ENCODE measurements at places on chromosomes 7 and 10.

DNA sequence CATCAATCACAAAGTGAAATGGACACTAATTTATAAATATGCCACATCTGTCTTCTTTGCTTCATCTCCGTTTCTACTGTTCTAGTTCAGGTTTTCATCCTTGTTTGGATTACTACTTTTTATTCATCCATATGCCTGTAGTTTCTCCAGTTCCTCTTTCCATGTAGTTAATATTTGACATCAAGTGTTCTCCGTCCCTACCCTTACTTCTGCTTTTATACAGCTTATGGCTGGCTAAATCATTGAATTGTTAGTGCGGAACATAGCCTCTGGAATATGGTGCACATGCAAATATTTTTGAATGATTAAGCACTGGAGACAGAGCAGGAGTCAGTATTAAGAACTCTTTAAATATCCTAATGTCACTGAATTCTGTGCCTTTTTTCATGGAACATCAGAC is 230.0 kb upstream of the PPP1R3A start:
- DNase-seq, result no peak

DNA sequence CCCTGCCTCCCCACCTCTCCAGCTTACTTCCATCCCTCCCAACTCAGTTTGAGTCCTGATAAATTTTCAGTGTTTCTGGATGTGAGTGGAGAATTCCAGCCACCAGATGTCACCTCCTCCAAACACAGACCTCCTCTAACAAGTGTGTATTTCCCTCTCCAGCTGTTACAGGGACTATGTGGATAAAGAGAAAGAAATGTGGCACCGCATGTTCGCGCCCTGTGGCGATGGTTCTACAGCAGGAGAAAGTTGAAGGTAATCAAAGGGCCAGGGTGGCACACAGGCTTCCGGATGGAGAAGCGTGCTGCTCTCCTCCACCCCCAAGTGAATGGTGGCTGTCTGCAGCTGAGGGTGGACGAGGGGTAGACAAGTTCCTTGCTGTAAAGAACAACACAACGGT is 14.7 kb downstream of the FKBP6 start:
- no peak for DNase-seq

DNA sequence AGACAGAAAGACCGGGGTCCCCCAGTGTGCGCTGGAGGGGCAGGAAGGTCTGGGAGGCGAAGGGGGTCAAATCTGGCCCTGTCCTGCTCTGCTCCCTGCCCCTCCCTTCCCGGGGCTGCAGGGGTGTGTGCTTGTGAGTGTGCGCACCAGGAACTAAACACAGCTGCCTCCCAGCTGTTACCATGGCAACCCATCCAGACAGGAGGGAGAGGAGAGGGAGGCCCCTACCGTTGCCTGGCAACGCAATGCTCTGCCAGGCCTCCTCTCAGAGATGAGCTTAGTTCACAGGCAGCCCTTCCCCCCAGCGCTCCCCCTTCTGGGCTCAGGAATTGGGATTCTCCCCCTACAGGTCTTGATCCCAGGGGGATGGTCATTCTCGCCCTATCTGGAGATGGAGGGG is 6.1 kb downstream of the NYAP1 start:
- DNase-seq, result peak; percentile 97

DNA sequence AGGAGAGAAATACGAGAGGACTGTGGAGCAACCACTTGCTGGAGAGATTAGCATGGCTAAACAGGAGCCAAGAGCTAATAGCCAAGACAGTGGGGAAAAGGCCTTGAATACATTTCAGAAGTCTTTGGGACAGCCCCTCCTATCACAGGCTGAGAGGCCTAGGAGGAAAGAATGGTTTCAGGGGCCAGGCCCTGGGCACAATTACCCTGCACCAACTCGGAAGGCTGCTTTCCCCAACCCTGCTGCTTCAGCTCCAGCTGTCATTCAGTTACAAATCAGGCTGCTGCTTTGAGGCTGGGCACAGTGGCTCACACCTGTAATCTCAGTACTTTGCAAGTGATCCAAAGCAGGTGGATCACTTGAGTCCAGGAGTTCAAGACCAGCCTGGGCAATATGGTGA is 32.0 kb upstream of the SLC35G1 start:
- DNase-seq, result no peak

DNA sequence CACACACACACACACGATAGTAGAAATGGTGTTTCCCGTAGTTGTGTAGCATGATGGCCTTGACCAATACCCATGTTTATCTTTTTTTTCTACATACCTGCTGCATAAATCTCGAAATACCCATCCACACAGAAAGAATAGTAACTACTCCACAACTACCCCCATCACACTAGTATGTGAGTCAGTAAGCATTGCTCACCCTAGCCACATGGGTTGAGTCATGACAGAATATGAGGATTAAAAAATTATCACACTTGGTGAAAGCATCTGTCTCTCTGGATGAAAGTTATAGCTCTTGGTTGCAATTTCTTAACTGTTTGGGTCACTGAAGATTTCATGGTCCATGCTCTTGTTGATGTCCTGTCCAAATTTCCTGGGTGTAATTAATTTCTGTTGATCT is 103.4 kb upstream of the MDFIC start:
- no peak for DNase-seq

DNA sequence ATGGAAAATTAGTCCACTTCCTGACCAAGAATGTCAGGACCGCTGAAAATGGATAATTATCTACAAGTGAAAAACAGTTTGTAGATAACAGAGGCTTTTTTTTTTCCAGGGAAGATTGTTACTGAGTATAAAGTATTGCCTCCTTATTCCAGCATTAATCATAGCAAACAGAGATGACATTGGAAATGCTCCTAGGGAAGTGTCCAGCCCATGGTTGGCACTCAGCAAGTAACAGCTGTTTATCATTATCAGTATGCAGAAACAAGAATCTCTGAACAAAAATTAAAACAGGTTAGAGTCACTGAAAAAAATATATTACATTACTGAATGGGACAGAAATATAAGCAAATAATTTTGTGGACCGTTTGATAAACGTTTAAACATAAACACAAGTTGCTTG is 14.6 kb downstream of the FGL2 start:
- DNase-seq, result no peak

DNA sequence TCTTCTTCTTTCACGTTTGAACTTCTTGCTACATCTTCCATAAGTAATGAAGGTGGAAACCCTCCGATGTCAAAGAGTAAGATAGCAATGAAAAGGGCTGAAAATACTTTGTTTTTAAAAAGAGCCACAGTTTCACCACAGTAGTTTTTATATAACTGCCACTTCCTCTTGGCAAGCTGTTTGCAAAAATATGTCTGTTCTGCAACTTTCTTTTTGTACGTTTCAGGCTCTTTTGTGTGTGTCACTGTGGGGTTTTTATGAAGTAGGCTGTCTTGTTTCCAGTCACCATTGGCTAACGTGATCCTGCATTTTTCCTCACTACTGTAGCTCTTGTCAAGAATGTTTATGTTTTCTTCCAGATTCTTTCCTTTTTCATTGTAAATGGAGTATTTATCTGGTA is 55.6 kb downstream of the SLC16A9 start:
- no peak for DNase-seq

GRCh38 chr10:71487726-71488125 is 91.0 kb downstream of the CDH23 start:
- DNase-seq, result no peak

DNA sequence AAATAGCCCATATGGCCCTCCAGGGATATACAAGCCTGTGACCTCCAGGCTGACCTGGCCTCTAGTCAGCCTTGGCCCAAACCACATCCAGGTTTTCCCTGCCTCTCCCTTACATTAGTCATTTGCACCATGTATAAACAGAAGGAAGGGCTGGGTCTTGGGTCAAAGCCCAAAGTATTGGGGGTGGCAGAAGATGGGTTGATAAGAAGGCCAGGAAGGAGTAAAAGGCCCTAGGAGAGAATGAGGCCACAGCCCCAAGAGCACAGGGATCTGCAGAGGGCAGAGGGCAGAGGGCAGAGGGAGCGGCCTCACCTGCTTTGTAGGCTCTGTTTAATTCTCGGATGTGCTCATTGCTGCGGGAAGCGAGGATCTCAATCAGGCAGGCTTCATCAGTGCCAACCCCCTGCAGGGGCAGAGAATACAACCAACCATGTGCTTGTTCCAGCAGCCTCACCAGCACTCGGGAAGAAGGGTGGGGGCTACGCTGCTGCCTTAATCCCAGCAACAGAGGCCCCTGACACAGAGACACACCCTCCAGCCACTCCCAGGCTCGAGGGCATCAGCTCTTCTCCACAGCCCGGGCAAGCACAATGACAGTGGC is 31.3 kb downstream of the PLAC9 start:
- no peak for DNase-seq

- DNase-seq, result no peak
Measured at GRCh38 chr10:80397014-80397413, 11.3 kb upstream of the PRXL2A start.

GRCh38 chr7:73865738-73866445 is 4.9 kb downstream of the TMEM270 start:
- peak; percentile 26 for DNase-seq
